MM.1S (cell line): ENCODE measurements at places on chromosomes 4 and X.

- no peak for DNase-seq
Measured at GRCh38 chr4:10160281-10160856, 43.8 kb upstream of the WDR1 start.

GRCh38 chr4:69649629-69650028 is 3.4 kb downstream of the UGT2A1 start:
- DNase-seq: no peak

DNA sequence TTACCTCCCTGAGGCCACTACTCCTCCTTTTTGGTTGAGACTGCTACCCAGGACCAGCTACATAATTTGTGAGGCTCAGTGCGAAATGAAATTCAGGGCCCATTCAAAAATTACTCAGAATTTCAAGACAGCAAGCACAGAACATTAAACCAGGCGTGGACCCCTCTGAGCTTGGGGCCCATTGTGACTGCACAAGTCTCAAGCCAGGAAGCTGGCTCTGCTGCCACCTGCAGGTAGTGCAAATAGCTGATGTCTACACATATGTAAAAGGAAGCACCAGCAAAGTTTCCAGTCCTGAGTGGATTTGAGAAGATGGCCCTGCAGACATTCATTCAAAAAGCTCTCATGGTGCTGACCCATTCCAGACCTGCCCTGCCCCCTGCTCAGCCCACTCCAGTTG is 213.4 kb upstream of the LNX1 start:
- DNase-seq: peak; percentile 48

DNA sequence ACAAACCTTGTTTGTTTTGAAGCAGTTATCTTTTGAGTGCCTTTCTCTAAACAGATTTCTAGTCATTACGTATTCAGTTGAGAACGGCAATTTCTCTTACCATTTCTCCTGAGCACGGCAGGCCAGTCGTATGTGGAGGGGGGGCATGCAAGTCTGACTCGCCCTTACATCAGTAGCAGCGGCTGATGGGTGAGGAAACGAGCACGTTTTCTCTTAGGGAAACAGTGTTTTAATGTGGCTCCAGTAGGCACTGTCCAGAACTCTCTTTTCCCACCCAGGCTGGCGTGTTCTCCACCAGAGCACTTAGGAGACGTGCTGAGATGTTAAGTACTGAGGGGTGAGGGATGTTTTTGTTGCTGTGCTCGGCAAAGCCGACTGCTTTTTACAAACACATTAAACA is 240.5 kb downstream of the STIM2 start:
- DNase-seq: no peak

- DNase-seq: no peak
Measured at GRCh38 chr4:166535865-166536264, 662.8 kb downstream of the TLL1 start.

DNA sequence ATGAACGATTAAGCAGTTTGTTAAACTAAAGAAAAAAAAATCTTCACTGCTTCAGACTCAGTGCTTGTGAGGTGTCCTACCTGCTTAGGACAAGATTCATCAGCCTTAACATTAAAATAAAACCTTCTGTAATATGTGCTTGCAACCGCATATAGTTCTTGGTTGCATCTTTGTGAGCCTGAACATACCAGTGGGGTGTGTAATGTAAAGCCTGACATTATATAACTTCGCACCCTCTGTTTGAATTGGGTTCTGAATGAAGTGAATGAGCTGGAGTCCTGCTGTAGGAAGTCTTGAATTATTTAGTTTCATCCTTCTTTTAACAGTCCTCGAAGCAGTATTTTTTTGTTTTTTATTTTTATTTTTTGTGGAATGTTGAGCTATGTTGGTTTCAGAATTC is 3.1 kb downstream of the KDM6A start:
- no peak for DNase-seq

- no peak for DNase-seq
Measured at GRCh38 chr4:5463936-5464650, 244.3 kb downstream of the EVC2 start.

DNA sequence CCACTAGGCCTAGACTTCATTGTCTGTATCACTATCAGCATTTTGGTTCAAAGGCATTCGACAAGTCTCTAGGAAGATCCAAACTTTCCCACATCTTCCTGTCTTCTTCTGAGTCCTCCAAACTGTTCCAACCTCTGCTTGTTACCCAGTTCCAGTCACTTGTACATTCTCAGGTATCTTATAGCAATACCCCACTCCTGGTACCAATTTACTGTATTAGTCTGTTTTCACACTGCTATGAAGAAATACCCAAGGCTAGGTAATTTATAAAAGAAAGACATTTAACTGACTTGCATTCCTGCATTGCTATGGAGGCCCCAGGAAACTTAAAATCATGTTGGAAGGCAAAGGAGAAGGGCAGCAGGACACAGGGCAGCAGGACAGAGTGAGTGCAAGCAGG is 293.9 kb downstream of the ARAP2 start:
- no peak for DNase-seq

GRCh38 chr4:82585690-82586435 is 24.1 kb upstream of the TMEM150C start:
- no peak for DNase-seq

DNA sequence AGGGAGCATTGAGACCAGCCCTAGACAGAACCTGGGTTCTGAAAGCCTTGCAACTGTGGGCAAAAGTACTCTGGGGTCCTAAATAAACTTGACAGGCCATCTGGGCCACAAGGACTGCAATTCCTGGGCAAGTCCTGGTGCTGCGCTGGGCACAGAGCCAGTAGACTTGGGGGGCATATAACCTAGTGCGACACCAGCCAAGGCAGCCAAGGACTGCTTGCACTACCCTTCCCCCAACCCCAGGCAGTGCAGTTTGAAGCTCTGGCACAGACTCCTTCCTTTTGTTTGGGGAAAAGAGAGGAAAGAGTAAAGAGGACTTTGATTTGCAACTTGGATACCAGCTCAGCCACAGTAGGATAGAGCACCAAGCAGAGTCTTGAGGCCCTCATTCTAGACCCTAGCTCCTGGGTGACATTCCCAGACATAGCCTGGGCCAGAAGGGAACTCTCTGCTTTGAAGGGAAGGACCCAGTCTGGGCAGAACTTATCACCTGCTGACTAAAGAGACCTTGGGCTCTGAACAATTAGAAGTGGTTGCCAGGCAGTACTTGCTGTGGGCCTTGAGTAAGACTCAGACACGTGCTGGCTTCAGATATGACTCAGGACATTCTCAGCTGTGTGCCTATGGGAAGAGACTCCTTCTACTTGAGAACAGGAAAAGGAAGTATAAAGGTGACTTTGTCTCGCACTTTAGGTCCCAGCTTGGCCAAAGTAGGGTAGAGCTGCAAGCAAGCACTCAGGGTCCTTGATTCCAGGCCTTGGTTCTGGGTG is 522.8 kb downstream of the GLUD2 start:
- DNase-seq: no peak

- peak; percentile 53 for DNase-seq
Measured at GRCh38 chrX:41449615-41450014, 2.5 kb downstream of the NYX start.

DNA sequence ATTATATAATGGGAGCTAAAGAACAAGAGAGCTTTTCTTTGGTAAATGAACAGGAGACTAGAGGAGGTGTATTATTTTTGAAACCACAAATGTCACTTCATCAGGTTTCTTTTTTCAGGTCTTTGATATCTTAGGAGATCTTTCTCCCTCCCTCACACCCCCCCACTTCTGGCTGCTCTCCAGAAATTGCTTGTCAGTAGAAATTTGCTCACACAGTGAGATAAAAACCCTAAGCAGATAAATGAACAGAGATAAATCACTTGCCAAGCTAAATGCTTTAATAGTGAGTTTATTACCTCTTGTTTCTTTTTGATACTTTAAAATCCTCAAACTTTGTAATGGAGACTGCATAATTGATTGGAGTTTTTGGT is 421.2 kb upstream of the TENM3 start:
- peak; percentile 82 for DNase-seq

DNA sequence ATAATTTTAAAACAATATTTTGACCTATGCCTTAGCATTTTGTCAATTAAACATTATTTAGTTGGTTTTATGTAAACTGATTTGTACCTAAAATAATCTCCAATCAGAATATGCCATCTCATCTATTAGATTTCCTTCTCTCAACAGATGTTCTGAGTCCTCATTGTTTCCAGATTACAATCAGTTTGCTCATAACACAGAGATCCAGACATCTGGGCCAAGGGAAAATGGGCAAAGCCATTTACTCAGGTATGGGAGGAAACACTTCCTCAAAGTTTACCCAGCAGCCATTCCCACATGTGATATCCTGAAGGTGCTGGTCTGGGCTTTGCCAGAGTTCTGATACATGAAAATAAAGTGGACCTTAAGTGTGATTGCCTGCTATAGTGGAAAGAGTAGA is 217.9 kb upstream of the GPC4 start:
- no peak for DNase-seq

GRCh38 chr4:15832523-15833451 is 54.7 kb downstream of the CD38 start:
- no peak for DNase-seq

DNA sequence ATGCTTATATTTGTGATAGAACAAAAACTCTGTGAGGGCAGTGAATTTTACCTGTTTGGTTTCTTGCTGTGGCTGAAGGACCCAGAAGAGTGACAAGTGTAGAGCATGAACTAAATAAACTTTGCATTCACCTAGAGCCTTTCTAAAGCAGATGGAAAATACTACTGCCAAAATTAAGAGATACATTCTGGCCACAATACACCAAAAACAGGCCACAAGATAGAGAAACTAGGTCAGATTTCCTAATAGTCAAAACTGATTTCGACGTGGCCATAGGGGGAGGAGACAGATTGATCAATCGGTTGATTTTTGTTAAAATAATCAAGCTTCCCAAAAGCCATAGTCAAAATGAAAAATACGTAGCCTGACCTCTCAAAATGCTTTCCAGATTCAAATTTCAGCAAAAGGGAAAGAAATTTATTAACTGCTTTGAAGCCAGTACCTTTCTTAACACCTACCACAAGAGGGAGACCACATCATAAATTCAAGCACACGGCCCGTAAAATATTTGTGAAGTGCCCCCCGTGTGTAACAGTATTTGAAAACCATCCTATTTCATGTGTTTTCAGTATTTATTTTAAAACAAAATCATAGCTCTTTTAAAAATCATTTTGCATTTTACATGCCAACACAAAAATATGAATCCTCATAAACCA is 132.4 kb downstream of the CORIN start:
- DNase-seq: peak; percentile 25

GRCh38 chr4:128475597-128475996 is 188.0 kb upstream of the PGRMC2 start:
- no peak for DNase-seq

GRCh38 chr4:172042714-172043114 is 229.5 kb downstream of the GALNTL6 start:
- no peak for DNase-seq

- DNase-seq: no peak
Measured at GRCh38 chrX:49991758-49992157, 69.4 kb downstream of the CLCN5 start.

GRCh38 chrX:122047261-122047660 is 999.9 kb downstream of the GLUD2 start:
- no peak for DNase-seq

- no peak for DNase-seq
Measured at GRCh38 chr4:116755051-116755450, 330.3 kb downstream of the TRAM1L1 start.

DNA sequence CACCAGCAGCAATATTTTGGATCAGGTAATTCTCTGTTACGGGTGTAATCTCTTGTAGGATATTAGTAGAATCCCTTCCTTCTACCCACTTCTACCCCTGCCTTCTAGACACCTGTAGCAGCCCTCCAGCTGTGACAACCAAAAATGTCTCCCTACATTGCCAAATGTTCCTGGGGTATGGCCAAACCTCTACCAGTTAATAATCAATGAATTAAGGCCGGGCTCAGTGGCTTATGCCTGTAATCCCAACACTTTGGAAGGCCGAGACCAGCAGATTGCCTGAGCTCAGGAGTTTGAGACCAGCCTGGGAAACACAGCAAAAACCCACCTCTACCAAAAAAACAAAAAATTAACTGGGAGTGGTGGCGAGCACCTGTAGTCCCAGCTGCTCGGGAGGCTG is 9.9 kb downstream of the MAML3 start:
- no peak for DNase-seq

- DNase-seq: no peak
Measured at GRCh38 chr4:24662056-24662455, 77.7 kb upstream of the DHX15 start.

DNA sequence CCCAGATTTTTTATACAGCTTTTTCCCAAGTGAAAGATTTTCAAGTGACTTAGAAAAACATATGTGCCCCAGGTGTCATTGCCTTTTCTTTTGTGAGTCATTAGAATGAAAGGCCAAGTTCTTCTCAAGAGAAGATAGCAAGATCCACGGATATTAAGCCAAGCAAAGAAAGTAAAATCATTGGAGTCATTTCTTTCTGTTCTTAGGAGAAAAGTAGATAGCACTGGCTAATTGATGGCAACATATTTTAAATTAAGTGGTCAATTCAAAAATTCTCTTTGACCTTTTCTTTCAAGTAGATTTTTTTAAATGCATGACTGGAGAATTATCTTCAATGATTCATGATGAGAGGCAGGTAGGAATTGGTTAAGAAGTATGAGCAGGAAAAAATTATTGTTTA is 94.4 kb downstream of the HHIP start:
- DNase-seq: no peak

GRCh38 chrX:118345045-118345463 is 852 bp upstream of the WDR44 start:
- DNase-seq: no peak

DNA sequence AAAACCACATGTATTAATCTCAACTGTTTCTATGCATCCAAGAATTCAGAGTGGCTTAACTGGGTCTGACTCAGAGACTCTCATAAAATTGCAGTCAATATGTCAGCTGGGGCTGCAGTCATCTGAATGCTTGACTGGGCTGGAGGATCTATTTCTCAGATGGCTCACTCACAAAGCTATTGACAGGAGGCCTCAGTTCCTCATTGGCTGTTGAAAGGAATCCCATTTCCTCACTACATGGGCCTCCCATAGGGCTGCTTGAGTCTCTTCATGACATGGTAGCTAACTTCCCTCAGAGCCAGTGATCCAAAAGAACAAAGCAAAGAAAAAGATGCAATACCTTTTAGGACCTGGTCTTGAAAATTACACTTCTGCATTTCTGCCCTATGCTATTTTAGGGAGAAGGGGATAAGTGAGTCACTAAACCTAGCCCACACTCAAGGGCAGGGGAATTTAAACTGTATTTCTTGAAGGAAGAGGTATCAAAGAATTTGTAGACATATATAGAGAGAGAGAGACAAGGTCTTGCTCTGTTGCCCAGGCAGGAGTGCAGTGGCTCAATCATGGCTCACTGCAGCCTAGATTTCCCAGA is 9.8 kb downstream of the SCFD2 start:
- no peak for DNase-seq

- DNase-seq: no peak
Measured at GRCh38 chrX:75748431-75748830, 36.6 kb downstream of the MAGEE2 start.

DNA sequence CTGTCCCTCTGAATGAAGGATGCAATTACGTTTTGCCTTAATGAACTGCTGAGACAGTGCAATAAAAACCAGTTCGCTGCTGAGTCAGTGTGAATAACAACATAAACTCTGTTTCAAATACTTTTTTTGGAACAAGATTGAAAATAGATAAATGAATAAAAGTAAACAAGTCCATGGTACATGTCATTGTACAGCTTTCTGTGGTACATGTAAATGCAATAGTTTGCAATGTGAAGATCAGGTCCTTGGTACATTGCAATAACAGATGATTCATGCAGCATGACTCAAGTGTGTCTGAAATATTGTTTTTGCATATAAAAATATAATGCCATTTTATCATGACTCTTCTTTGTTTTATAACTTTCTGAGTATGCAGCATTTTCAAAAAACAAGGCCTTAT is 193.4 kb upstream of the PACRGL start:
- no peak for DNase-seq
